GM12891 (cell line): ENCODE measurements at places on chromosomes 4 and X.

DNA sequence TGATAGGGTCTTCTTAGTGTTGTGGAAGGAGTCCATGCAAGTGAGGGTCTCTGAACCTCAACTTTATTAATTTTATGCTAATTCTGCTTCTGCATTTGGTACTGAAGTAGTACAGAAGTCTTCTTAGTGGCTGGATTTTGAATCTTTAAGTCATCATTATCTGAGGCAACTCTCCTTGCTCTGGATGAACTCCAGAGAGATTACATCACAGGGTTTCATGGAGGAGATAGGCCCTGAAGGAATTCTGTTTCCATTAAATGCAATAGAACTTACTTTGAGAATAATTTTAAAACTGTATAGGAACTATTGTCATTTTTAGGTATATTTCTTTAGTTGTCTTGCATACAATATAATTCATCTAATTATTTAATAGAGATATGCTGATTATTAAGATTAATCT, 451.2 kb downstream of the FAT4 start:
- DNase-seq, result no peak

DNA sequence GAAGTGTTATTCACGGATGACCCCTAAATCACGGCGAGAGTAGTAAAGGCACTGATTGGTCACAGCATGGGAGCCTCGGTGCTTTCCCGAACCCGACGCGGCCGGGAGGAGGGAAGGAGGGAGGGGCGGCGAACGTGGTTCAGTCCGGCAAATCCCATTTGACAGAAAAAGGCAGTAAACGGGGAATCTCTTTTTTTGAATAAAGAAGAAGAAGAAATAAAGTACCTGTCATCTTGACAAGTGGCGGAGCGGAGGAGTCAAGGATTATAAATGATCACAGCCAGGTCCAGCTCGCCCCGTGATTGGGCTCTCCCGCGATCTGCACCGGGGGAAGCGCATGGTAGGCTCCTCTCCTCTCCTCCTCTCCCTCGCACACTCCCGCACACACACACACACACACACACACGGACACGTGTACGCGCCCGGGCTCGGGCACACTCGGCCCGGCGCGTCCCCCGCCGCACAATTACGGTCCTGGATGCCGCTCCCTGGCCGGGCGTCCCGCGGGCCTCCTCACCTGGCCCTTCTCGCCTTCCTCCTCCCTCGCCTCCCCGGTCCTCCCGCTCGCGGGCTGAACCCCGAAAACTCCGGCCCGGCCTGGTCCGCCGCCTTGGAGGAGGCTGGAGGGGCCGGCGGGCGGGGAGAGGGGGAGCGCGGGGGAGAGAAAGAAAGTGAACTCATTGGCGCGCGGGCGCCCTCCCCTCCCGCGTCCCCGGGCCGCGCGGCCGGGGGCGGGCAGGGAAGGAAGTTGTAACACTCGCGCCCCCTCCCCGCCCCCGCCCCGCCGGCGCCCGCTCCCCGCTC, 99.2 kb upstream of the TENM3 start:
- DNase-seq, result no peak

DNA sequence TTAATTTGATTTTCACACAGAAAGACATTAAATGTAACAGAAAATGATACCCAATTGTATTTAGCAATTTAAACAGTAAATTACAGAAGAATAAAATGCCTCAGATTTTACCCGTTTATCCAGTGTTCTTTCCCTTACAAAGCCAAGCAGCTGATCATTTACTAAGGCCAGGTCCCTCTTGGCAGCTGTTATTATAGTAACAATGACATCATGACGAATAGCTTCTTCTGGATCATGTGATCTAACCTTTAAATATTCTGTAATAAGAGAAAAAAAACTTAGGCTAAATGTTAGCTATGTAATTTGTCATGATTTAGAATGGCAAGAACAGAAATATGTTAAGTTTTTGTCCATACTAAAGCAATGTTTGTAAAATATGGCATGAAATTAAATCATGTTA, 69.4 kb downstream of the PDS5A start:
- DNase-seq, result no peak

GRCh38 chrX:110042496-110042895, 39.6 kb downstream of the TMEM164 start:
- no peak for DNase-seq

DNA sequence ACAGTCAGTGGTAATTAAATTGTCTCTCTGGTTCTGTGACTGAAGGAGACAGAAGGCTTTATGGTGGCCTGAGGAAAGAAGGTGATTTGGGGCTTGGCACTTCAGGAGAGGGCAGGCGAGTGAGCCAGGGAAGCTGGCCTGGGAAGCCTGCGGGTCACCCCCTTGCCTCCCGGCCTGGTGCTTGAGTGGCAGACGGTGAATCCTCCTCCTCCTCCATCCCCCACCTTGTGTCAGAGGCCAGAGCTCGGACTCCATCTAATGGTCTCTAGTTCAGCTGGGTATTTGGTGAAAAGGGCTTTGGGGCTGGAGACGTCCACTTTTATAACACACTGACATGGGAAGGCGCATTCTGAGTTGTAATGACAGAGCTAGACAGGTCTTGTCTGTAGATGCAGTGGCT, 8.7 kb downstream of the TMEM187 start:
- DNase-seq, result no peak

DNA sequence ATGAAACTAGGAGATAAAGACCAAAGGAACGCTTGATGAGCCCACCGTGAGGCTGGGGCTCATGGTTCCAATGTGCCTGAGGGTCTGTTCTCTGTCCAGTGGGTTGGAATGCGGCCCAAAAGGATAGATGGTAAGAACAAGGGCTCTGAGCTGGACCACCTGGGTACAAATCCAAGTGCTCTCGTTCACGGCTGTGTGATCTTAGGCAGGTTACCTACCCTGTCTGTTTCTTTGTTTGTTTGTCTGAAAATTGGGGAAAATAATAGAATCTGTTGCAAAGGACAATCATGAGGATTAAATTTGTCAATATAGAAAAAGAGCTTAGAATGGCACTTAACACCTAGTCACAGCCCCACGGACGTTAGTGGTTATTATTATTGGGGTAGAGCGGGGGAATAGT, 36.0 kb downstream of the SMIM20 start:
- DNase-seq, result no peak

- no peak for DNase-seq
These were observed 13.3 kb upstream of the SYTL4 start for GRCh38 chrX:100745205-100745604.

GRCh38 chrX:149568701-149569296, 18.5 kb downstream of the MAGEA9B start:
- DNase-seq, result no peak

DNA sequence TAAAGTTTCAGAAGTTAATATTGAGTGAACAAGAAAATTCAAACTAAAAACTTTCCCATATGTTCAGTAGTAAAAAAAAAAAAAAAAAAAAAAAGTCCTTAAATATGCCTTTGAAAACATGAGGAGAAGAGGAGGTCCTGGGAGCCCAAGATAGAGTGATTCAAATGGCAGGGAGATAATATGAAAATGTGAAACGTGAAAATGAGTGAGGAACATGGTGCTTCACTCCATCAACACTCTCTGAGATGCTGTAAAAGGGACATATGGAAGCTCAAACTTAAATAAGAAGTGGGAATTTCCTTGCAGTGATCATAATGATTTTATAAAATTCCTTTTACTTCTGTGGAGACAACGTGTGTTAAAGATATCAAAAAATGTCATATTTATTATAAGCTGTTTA, 423.9 kb downstream of the PABPC4L start:
- no peak for DNase-seq
